ENCODE measurements at places on chromosomes 4 and X. TPM values are rescaled to one million over a fixed set of nuclear protein-coding genes. Genes with fewer than 3 reads are reported as not detected.

The GAGE12F gene
- total RNA-seq: not detected

The TMPRSS11A gene
- total RNA-seq: not detected

The SATL1 gene
- total RNA-seq: 0.79 TPM

The ZNF711 gene
- total RNA-seq: 15.2 TPM

The UPF3B gene
- total RNA-seq: 7.8 TPM

The SSX2 gene
- not detected for total RNA-seq
